ENCODE measurements at places on chromosomes 4 and X. TPM values are rescaled to one million over a fixed set of nuclear protein-coding genes. Genes with fewer than 3 reads are reported as not detected.

Gene CXorf49
- not detected for total RNA-seq

- DNase-seq: peak; percentile 66
These were observed 9.9 kb downstream of the TNIP2 start for GRCh38 chr4:2745981-2746806.

GRCh38 chr4:152454398-152455011 lies 81.4 kb downstream of the FBXW7 start:
- peak; percentile 39 for DNase-seq

GRCh38 chrX:13489454-13489853 lies 79.9 kb upstream of the EGFL6 start:
- peak; percentile 84 for DNase-seq
